8988T (cell line): ENCODE measurements at places on chromosomes 3 and 15.

DNA sequence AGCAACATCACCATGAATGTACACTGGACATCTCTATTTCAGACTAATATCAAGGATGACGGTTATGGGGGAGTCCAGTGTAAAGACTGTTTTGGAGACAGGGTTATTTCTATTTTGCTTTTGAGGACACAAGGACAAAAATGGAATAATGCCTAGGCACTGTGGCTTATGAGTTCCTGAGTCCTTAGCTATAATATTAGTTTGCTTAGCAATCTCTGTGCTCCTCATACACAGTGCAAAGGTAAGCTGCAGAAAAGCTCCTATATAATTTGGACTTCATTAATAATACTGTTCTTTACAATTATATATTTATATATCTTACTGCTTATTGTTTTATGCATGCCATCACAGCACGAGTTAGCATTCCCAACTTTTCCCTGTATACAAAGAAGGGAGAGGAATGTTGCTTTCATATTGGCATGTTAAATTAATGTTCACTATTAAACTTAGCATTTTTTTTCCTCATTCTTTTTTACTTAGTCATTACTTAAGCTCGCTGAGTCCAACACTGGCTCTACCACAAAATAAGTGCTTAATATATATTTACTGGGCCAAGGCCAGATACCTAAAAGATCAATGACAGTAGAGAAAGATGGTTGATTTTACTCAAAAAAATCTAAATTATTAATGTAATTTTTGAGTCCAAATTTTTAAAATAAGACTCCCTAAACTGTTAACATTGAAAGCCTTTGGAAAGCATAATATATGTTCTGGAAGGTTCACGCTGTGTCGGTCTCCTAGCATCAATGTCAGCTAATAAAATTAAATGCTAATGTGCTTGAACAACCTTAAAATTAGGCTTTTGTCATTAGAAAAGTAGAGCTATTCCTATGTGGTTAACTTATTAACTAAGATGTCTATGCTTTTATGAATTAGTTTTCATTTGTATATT lies 13.8 kb downstream of the THBS1 start:
- DNase-seq = no peak

DNA sequence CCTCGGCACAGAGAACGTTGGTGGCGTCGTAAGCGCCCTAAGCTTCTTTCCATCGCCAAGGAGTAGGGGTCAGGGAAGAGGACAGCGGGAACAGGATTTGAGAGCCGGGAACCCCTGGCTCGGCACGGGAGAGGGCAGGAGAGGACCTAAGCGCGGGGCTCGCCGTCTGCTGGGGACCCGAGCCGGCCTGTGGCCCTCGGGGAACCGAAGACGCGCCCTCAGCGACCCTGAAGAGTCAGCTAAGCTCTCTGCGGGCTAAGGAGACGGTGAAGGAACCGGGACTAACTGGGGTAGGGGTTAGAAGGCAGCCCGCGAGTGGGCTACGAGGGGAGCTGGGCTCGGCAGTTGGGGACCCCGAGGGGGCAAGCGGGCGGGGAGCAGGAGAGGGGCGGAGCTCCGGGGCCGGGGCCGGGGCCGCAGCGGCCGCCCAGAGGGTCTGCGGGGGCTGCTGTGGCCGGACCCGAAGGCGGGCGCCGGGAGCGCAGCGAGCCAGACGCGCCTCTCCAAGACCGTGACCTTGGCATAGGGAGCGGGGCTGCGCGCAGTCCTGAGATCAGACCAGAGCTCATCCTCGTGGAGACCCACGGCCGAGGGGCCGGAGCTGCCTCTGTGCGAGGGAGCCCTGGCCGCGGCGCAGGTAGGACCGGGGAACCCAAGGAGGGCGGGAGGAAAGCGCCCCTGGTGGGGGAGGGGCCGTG lies 574 bp downstream of the CASR start:
- DNase-seq = no peak

- no peak for DNase-seq
These were observed 762 bp downstream of the NCK1 start for GRCh38 chr3:136862617-136863322.

DNA sequence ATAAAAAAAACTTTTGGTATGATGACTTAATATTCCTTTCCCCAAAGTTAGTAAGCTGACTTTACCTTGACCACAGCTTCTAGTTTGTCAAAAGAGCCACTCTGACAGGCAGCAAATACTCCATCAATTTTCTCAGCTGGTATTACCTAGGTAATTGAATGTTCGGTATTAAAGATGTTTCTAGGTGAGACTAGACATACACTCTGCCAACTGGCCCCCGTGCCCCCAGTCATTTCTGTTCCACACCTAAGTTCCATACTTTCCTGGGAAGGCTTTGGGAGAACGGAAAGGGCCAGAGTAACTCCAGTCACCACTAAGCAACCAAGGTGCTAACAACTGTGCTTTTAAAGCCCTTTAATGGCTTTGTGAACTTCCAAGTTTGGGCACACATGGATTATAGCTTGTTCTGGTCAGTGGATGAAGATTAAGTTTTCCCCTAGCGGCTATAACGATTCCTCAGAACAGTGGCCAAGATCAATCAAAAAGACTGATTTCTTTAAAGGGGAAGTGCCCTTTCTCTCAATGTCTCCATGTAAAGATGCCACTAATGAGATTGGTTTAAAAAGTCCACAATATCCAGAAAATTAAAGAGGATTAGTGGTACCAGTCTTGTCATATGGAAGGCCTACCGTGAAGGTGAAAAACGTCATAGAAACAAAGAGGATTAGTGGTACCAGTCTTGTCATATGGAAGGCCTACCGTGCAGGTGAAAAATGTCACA lies 7.0 kb downstream of the EIF4A2 start:
- no peak for DNase-seq

GRCh38 chr3:149089395-149089794 lies 3.1 kb upstream of the HLTF start:
- no peak for DNase-seq

GRCh38 chr15:89406218-89406939 lies 71.8 kb upstream of the POLG start:
- no peak for DNase-seq

GRCh38 chr3:58422756-58423325 lies 10.8 kb downstream of the PDHB start:
- no peak for DNase-seq

DNA sequence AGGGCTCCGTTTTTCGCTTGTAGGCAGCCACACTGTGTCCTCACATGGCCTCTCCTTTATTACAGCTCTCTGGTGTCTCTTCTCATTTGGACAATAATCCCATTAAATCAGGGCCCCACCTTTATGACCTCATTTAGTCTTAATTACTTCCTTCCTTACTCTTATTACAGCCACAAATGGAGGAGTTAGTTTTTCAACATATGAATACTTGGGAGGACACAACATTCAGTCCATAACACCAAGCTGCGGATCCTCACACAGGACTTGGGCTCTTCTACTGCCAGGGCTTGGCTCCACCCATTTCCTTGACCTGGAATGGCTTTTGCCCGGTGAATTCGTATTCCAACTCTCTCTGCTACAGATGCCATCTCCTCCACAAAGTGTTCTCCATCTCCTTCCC lies 74.3 kb upstream of the SLC7A14 start:
- no peak for DNase-seq

GRCh38 chr3:128495435-128495970 lies 2.5 kb upstream of the GATA2 start:
- DNase-seq = no peak

DNA sequence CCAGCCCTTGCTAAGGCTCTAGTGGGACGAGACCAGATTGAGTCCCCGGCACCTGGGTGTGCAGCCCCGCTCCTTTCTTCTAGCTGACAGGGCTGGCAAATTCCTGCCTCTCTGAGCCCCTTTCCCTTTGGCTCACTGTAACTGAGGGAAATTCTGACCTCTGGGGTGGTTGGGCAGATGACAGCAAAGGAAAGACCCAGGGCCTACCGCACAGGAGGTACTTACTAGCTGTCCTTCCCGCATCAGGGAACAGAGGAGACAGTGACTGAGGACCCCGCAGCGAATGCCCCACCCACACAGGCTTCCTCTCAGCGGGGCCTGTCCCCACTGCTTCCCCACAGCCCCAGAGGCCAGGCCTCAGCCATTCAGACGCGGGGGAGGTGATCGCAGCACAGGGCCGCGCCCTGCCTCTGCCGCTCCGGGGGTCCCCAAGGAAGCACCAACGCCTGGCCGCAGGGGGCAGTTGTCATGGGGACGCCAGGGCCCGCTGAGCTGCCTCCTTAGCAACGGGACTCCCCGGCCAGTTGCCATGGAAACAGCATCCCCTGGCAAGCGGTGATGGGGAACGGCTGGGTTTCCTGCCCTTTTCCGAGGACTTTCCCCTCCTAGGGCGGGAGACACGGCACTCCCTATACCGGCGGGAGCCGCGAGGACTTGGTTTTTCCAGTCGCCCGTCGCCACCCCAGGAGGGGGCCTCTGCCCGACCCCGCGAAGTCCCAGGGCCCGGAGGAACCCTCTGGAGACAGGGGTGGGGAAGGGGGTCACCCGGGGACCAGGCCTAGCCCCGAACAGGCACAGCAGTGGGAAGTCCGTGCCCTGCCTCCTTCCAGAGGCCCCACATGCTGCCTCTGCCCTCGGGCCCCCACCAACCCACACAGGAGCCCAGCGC lies 50.1 kb downstream of the HCN4 start:
- DNase-seq = no peak

DNA sequence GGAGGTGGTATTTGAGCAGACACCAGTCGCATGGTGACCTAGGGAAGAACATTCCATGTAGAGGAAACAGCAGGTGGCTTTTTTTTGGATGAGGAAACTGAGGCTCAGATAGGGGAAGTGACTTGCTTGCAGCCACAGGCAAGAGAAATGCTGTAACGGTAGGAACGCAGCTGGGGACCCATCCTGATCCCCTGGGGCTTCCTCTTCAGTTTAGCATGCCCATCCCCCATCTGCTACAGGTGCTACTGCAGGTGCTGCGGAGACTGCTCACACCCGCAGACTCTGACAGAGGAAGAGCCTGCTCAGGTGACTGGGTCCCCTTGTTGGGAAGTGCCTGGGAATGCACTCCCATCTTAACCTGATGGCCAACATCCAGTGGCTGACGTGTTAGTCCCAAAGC lies 55.4 kb upstream of the SEC13 start:
- no peak for DNase-seq

- DNase-seq = no peak
These were observed 69.6 kb downstream of the APBA2 start for GRCh38 chr15:28955160-28955992.

DNA sequence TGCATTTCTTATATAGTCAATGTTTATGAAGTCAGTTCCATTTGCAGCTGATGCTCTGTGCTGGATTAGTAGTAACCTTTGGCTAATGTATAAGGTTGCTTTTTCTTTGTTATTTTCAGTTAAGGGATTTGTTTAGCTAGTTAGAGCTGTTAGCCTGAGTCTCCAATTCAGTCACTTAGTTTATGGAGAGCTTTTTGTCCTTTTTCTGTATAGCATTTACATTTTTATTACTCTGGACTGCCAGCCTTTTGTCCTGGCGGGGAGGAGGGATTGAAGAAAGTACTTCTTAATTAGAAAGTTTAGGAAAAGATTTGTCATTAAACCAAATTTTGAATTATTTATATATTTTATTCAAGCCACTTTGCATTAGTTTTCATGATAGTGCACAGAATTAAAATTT lies 52.0 kb downstream of the DNAJC13 start:
- DNase-seq = no peak
